ENCODE measurements at places on chromosomes 3 and 15.

DNA sequence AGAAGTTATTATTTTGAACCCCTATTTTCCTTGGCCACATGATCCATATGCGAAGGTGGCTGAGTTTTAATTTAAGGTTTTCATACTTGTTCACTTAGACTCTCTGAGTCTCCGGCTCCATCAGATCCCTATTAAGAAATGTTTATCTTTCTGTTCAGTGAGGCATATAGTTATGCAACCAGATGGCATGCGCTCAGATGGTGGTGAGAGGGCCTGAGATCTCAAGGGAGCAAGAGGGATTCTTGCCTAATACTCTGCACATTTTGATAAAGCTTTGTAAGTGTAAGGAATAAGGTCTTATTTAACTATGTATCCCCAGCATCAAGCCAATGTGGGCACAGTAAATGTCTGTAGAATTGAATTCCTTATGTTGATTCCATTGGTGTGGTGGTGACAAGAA is 78.9 kb upstream of the DPH6 start:
- DNase-seq = peak; percentile 54

DNA sequence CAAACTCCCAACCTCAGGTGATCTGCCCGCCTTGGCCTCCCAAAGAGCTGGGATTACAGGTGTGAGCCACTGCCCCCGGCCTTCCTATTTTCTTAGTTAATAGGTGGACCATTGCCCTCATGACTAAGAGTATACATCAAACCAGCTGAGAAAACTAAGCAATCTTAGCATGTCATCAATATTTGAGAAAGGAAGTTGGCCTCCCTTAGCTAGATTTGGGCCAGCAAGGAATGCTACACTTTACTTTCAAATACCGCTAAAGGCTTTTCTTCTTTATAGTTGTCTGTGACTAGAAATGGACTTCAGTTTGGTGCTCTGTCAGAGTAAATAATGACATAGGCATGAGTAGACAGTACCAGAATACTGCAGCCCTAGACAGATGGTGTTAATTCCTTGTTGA is 199.3 kb downstream of the GAP43 start:
- no peak for DNase-seq

- DNase-seq = peak; percentile 35
Measured at GRCh38 chr3:13217736-13218540, 144.7 kb upstream of the IQSEC1 start.

DNA sequence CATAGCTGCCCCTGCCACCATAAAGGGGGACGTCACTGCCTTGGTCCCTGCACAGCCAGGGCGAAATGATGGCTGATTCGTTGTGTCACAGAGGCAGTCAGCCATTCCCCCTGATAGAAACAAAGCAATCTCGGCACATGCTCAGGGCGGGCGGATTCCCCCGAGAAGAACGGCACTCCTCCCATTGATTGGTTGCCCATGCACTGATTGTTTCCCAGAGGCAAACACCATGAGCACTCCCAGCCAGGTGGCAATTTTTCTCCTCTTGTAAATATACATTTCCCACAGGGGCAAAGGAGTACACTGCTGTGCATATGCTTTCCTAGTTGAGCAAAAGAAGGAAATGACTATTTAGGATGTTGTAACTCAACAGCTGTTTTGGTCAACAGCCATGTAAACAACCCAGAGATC is 56.5 kb downstream of the KY start:
- no peak for DNase-seq

DNA sequence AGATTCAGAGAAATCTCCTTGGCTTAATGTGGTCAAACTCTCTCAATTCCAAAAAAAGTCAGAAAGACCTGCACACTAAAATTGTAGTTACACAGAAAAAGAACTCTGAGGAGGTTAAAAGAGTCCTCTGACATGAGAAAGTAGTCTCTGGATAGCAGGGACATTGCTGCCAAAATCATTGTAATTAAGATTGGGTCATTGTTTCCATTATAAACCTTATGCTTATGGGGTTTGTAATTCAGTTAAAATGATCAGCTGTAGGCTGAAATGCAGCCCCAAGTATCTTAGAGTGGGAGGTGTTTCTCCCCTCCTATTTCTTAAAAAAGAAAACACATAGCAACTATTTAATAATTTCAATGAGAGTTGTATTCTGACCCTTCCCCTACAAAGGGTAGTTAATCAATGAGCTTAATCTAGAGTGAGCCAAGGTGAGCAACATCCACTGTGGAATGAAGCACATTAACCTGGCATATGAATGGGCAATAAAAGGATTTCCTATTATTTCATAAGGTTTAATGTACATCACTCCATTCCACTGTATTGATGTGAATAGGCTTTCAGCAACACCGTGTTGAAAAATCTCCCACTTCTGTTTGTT is 406.9 kb downstream of the TIGIT start:
- no peak for DNase-seq

GRCh38 chr3:124410471-124410870 is 319.8 kb upstream of the UMPS start:
- no peak for DNase-seq

DNA sequence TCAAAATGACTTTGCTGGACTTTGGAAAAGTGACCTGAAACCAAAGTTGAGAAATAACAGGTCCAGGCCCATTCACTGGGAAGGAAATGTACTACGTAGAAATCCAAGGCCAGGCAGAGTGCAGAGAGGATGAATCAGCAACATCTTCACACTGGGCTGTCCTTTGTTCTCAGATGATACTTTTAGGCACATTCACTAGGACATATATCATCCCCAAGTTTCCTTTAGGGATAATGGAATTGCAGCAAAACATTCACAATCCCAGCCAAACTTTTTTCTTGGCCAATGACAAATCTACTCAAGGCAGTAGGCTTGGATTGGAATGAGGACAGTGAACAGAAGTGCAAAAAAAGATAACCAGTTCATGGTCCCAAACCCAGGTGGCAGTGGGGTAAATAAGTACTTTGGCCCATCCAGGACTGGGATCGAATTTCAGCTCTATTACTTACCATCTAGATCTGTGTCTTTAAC is 75.1 kb downstream of the CLDN11 start:
- DNase-seq = peak; percentile 71
